Fibroblast of skin of scalp (primary cell): ENCODE measurements at places on chromosomes 3 and 15.

- DNase-seq: peak; percentile 24
These were observed 32.4 kb upstream of the SLC6A11 start for GRCh38 chr3:10783360-10784351.

- DNase-seq: no peak
These were observed 474.6 kb upstream of the TPRG1 start for GRCh38 chr3:188697127-188697526.

GRCh38 chr3:183503746-183504145 lies 51.8 kb downstream of the KLHL6 start:
- DNase-seq: no peak

DNA sequence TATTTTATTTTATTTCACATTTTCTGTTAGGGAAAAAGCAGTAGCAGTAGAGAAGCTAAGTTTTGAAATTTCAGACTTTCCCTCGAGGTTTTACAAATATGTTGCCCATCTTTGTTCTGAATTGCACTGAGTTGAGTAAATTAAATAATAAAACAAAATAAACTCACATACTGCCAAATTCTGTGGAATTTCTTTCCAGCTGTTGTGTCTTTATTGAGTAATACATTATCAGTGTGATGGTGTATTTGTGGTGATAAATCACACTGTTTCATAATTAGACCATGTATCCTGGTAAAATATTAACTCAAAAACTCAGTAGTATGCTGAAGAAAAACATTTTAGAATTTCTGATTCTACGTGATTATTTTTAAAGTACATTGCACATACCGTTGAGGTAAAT lies 592.1 kb downstream of the SI start:
- DNase-seq: peak; percentile 37

DNA sequence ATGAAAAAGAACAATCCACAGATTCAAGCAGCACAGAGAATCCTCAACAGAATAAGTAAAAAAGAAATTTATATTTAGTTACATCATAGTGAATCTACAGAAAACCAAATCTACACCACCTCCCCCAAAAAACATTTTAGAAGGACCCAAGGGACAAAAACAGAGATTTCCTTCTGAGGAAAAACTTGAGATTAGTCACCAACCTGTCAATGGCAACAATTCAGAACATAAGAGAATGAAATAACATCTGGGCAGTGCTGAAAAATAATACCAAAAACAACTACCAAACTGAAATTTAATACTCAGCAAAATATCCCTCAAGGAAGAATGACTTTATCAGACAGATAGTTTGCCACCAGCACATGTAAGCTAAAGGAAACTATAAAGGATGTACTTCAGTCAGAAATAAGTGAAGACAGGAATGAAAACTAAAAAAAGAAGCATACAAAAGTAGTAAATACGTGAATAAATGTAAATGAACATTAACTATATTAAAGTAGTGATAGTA lies 260.7 kb downstream of the ULK4 start:
- peak; percentile 68 for DNase-seq

- DNase-seq: no peak
These were observed 68.5 kb upstream of the PTX3 start for GRCh38 chr3:157368171-157368570.

GRCh38 chr3:150238995-150239619 lies 169.0 kb upstream of the TSC22D2 start:
- no peak for DNase-seq

DNA sequence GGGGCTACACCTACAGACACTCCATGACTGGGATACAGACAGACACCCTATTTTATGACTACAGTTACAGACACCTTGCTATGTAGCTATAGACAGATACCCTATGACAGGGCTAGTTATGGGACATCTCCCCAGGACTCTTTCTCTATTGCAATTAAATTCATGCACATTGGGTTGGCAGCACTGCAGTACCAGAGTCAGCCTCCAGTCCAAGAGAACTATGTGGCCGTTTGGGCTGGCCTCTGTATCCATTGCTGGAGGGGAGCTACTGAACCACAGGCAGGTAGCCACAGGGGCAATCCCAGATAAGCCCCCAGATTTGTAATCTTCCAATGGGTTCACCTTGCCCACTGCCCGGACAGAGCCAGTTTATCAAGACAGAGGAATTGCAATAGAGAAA lies 108.4 kb upstream of the SPATA16 start:
- DNase-seq: no peak

DNA sequence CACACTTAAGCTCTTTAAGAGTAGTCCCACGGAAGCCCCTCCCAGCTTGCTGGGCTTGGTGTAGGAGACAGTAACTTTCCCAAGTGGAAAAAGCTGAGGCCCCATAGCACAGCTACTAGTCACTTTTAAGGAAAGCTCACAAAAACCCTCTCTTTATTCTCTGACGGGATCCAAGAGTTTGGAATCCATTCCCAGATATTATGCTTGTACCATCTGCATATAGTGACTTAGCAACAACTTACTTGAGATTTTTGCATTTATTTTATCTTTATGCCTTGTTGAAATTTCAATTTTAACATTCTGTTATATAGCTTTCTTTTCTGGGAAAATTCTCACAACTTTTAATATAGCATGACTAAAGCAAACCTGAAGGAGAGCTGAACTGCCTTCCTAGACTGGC lies 19.5 kb downstream of the GPR15 start:
- DNase-seq: no peak
